ENCODE measurements at places on chromosomes 6 and 20.

- DNase-seq: no peak
Measured at GRCh38 chr20:38766071-38766470, 17.8 kb downstream of the ACTR5 start.

DNA sequence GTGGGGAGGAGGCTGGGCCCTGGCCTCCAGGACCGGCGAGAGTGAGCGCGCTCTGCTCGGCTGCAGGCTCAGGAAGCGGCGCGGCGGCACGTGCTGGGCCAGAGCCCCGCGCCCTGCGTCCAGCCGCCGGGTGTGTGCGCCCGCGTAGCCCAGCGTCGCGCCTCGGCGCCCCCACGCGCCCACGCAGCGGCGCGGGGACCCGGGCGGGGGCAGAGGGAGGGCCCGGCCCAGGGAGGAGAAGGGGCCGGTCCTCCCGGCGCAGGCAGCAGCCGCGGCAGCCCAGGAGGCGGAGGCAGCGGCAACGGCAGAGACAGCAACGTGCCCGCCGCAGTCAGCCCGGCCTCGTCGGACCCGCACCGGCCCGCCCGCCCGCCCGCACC, at the start of gene EYA2:
TSS of gene EYA2 (plus strand) at position 265 of the 380 bp plus-strand sequence. CDS start 95,168 bp downstream, outside the sequence.
- no peak for DNase-seq

DNA sequence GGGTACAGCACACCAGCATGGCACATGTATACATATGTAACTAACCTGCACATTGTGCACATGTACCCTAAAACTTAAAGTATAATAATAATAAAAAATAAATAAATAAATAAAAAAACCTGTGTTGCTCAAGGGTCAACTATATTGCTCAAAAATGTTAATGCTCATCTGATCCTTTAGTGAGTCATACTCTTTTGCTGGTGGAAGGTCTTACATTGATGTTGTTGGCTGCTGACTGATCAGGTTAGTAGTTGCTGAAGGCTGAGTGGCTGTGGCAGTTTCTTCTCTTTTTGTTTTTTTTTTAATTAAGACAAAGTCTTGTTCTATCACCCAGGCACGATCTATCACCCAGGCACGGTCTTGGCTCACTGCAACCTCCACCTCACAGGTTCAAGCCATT, 29.6 kb upstream of the SMIM26 start:
- no peak for DNase-seq

DNA sequence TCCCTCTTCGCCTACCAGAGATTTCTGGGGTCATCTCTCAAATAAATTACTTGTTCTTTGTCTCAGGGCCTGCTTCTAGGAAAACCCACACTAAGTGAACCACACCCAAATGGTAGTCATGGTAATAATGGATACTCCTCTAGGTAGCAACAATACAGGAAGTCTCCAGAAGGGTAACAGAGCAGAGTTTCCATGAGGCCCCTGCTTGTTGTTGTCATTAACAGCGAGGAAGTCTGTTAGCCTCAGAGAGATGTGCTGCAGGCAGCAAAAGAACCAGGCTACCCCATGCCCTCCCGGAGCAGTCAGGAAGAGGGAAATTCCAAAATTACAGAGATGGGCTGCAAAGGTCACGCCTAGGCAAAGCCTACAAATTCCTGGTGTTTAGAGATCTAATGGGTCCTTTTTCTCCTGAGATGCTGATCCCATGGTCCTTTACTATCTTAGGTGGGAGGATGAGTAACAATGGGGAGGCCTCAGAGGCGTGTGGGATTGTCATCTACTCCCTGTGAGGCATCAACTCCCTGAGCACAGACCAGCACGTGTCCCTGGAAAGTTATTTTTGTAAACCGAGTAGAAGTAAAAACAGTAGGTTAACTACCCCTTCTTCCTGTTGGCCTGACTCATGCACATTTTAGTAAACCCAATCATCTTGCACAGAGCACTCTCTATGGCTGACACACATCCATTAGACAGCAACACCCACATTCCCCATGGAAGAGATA, 10.1 kb downstream of the ISM1 start:
- DNase-seq: no peak

DNA sequence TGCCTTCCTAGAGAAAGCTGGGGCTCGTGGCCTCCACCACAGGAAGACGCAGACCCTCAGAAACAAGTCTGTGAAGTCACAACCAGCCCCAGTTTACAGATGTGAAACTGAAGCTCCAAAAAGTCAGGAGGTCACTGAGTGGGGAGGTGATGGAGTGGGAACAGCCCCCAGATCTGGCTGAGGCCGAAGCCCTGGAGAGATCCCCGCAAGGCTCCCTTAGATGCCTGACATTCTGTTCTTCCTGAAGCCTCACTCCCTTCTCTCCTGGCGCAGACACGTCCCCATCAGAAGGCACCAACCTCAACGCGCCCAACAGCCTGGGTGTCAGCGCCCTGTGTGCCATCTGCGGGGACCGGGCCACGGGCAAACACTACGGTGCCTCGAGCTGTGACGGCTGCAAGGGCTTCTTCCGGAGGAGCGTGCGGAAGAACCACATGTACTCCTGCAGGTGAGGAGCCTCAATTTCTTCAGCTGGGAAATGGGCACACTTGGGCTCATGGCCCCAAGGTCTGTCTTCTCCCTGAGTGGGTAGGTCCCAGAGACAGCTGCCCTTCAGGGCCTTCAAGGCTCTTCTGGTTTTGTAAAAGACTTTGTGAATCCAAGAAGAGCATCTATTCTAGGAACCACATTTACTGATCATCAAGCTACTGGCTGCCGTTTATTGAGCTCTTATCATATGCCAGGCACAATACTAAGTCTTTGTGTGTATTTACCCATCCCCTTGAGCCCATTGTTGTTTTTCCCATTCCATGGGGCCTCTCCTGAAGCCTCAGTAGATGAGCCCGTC, 50.5 kb downstream of the HNF4A start:
- DNase-seq: no peak

DNA sequence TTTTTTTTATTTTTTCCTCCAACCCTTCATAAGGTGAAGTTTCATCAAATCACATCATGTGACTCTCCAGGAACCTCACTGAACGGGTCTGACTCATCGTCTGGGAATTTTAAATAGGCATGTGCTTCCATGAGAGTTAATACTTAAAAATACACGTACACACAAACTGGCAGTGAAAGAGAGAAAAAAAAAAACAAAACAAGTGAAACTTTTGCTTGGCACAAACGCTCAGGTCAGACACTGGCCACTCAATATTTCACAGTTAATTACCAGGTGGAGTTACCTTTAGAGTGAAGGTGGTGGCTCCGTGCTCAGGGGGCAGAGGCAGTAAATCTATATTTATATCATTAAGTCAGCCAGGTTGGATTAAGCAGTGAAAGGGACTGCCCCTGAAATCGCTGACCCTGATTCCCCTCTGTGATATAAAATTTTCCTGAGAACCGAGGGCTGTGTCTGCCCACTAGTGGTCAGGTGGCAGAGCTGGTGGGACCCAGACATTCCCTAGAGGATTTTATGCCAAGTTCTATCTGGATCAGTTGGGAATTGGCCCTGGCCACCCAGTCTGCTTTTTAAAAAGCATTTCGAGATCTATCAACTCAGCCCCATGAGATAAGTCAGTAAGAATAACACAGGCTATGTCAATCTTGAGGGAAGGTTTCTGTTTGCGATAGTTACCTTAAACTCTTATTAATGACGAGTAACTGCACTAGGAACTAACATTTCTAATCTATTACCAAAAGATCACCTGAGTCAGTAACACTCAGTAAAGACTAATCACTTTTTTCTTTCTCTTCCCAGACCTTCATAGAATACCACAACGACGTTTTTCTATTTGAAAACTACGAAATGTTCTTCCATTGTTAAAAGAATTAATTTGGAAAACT, 259.1 kb downstream of the HDGFL1 start:
- DNase-seq: no peak

GRCh38 chr6:167647306-167647705, 179.4 kb upstream of the AFDN start:
- no peak for DNase-seq

DNA sequence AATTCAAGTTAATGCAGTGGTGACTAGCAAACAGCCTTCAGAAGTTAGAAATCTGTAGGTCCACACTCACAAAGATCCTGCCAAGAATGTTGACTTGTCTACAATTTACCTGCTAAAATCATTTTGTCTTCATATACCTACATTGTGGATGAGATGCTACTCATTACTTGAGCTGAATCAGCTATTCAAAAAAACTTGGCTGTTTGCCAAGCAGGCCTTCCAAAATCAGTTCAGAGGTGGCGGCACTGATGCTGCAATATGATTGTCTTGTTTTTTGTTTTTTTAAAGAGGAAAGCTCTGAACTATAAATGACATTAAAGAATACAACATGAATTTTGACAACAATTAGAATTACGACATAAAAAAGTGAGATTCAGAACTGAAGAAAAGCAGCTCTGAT, 354.7 kb upstream of the KHDRBS2 start:
- DNase-seq: no peak

GRCh38 chr6:36627801-36628246, 33.7 kb downstream of the SRSF3 start:
- no peak for DNase-seq

GRCh38 chr6:136343275-136343674, 53.6 kb upstream of the BCLAF1 start:
- DNase-seq: no peak

- no peak for DNase-seq
Measured at GRCh38 chr6:170317718-170318117, 11.2 kb downstream of the FAM120B start.

DNA sequence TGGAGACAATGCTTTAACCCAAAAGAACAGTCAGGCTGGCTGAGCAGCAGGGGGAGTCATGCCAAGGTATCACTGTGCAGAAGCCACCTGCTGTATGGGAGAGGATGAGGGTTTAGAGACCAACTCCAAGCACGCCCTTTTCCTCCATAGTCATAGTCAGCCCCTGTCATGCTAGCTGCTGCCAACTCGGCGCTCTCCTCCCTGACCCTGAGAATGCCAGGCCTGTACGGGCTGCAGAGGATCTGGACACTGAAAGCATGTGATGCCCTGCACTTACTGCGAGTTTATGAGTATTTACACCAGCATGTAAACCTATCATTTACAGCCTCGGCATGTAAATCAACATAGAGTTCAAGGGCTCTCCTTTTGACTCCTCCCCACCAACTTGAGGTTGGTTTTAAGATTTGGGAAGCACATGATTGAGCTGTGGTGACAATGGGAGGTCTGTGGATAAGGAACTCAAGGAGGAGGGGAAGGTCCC, 11.7 kb upstream of the SCUBE3 start:
- no peak for DNase-seq

DNA sequence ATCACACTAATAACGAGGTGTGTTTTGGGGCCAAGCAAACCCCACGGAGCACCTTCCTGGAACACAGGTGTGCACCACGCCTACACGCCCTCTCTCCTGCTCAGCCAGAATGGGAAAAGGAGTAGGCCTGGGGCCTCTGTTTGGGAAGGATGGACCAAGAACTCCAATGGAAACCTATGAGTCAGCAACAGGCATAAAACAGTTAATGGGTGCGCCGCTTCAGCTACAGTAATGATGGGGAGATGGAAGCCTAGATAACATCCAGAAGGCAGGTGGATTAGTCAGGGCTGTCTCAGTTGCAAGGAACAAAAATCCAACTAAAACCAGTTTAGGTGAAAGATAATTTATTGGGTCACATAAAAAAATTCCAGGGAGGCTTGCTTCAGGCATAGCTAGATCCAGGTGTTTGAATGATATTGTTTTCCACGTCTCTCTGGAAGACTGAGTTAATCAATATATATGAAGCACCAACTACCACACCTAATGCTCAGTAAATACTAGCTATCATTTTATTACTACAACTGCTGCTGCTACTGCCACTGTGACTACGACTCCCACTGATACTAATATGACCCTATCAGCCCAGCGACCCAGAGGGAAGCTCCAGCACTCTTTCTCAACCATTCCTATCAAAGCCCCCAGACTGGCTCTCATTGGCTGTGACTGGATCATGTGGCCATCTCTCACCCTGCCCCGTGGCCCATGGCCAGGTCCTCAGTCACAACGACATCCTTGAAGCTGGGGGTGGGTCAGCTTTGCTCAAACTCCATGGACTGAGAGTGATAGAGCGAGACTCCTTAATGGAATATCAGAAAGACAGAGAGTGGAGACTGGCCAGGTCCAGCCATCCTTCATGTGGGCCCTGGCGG, 155.2 kb upstream of the PTPN1 start:
- DNase-seq: no peak

DNA sequence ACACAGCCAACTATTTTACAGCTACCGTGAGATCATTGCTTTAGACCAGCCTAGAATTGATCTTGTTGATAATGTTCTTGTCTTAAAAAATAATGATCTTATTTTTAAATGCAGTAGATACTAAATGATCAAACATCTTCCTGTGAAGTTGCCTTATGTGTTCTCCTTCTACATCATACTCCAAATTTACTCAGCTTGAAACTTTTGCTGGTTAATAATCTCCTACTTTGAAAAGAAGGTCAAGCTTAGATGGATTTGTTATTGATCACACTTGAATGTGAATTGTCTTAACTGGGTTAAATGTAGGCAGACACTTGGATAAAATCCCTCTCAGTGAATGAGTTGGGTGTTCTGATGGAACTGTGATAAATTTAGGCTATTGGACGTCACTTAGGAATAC, 91.9 kb downstream of the HAO1 start:
- no peak for DNase-seq

DNA sequence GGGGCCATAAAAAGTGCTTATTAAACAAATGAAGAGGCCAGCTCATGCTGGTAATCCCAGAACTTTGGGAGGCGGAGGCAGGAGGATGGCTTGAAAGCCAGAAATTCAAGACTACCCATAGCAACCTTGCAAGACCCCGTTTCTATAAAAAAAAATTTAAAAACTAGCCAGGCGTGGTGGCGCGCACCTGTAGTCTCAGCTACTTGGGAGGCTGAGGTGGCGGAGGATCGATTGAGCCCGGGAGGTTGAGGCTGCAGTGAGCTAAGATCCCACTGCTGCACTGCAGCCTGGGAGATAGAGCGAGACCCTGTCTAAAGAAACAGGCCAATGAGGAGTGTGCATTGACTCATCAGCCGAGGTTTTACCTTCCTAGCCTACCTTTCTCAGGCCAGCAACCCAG, 15.2 kb downstream of the NPEPL1 start:
- no peak for DNase-seq

- DNase-seq: no peak
Measured at GRCh38 chr6:112145080-112145573, 57.7 kb downstream of the FAM229B start.

GRCh38 chr6:167047554-167047953, 48.4 kb downstream of the CEP43 start:
- peak; percentile 22 for DNase-seq

GRCh38 chr6:16205377-16206144, 32.8 kb upstream of the GMPR start:
- DNase-seq: no peak

GRCh38 chr6:22250486-22250885, 46.4 kb downstream of the PRL start:
- no peak for DNase-seq
